ENCODE measurements at places on chromosomes 3 and 15.

DNA sequence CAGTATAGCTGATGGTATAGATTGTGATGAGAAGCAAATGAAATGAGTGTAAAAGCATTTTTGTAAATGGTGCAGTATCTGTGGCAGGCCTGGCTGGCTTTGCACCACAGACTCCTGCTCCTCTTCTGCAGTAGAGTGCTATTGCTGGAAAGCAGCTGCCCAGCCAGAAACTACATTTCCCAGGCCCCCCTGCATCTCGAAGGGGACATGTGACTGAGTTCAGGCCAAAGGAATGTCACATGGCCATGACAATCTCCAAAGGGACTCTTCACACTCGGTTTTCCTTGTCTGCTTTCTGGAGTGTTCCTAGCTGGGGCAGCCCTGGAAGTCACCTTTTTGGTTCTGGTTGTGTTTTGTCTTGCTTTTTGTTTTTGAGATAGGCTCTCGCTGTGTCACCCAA lies 277.1 kb downstream of the SUCLG2 start:
- DNase-seq: no peak

DNA sequence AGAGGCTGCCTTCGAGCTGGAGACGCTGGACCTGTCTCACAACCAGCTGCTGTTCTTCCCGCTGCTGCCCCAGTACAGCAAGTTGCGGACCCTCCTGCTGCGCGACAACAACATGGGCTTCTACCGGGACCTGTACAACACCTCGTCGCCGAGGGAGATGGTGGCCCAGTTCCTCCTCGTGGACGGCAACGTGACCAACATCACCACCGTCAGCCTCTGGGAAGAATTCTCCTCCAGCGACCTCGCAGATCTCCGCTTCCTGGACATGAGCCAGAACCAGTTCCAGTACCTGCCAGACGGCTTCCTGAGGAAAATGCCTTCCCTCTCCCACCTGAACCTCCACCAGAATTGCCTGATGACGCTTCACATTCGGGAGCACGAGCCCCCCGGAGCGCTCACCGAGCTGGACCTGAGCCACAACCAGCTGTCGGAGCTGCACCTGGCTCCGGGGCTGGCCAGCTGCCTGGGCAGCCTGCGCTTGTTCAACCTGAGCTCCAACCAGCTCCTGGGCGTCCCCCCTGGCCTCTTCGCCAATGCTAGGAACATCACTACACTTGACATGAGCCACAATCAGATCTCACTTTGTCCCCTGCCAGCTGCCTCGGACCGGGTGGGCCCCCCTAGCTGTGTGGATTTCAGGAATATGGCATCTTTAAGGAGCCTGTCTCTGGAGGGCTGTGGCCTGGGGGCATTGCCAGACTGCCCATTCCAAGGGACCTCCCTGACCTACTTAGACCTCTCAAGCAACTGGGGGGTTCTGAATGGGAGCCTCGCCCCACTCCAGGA lies 21.1 kb downstream of the NRROS start:
- no peak for DNase-seq

DNA sequence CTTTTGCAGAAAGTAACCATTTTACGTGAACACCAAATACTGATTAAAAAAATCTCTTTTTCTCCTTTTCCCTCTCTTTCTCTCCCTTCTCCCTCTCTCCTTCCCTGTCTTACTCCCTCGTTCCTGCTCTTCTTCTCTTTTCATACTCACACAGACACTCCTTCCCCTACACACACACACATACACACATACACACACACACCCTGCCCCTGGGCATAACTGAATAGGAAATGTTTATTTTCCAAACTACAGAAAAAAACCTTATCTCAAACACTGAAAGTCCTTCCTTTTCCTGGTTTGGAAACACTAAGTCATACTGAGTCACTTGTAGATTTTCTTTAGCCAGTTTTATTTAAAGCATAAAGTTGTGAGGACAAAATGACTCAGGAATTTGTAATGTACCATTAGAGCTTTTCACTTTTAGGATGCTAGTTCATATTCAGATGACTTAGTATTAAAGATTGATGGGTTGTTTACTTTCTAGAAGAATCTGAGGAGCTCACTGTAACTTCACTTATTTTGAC lies 62.4 kb downstream of the MBNL1 start:
- no peak for DNase-seq

GRCh38 chr3:46492890-46493547 lies 4.8 kb upstream of the RTP3 start:
- DNase-seq: no peak

DNA sequence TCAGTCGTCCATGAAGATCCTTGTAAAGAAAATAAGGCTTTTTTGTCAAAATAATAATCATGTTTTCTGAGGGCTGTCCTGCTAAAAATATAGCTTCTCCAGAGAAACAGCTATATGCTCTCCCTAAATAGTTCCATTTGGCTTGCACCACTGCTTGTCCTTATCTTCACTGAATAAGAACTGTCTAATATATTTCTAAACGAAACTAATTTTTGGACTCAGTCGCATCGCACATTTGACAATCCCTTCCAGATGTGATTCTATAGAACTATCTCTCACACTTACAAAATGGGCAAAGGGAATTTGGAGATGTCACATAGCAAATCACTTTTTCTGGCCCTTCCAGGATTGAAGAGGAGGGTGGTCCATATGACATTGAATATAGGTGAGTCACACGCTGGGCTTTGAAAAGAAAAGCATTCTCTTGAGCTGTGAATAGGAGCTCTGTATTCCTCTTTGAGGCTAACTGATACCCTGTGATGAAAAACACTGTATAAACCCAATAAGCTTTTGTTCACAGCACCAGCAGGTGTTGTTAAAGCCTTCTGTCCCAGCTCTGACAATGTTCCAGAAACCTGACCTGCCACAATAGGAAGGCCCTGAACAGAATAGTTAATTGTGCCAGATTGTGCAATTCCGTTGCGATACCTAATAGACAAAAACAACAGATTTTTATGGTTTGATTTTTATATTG lies 1144.2 kb downstream of the ROBO2 start:
- DNase-seq: no peak
